Naive thymus-derived CD8-positive, alpha-beta T cell (primary cell): ENCODE measurements at places on chromosomes 13 and 19. TPM values are rescaled to one million over a fixed set of nuclear protein-coding genes. Genes with fewer than 3 reads are reported as not detected.

The KPNA3 gene
- 27.3 TPM for total RNA-seq

The NLRP7 gene
- not detected for total RNA-seq

The TNFRSF19 gene
- total RNA-seq: not detected

The FAAP24 gene
- total RNA-seq: 2.0 TPM

The CBY2 gene
- not detected for total RNA-seq

The ZNF227 gene
- total RNA-seq: 57.4 TPM

The POLRMT gene
- total RNA-seq: 88.4 TPM

The ZNF208 gene
- 3.2 TPM for total RNA-seq

The CYP4F8 gene
- total RNA-seq: not detected

The TLE6 gene
- total RNA-seq: 0.30 TPM

The CEACAM6 gene
- not detected for total RNA-seq

The CCL25 gene
- not detected for total RNA-seq

The CD33 gene
- 0.73 TPM for total RNA-seq

The FAM98C gene
- 45.0 TPM for total RNA-seq

The KCNRG gene
- 0.73 TPM for total RNA-seq

The ACTMAP gene
- 7.0 TPM for total RNA-seq

The CCNA1 gene
- not detected for total RNA-seq

The KCTD15 gene
- 0.21 TPM for total RNA-seq

The CYP2A7 gene
- total RNA-seq: not detected

The SLITRK5 gene
- not detected for total RNA-seq

The TYROBP gene
- total RNA-seq: 3.1 TPM

The NMRK2 gene
- total RNA-seq: not detected

The ERCC1 gene
- total RNA-seq: 59.2 TPM

The ZIC2 gene
- total RNA-seq: not detected

The SYNE4 gene
- 4.7 TPM for total RNA-seq
